Vagina (tissue), 2 donors: ENCODE measurements at places on chromosomes 7 and 10. TPM values are rescaled to one million over a fixed set of nuclear protein-coding genes. Genes with fewer than 3 reads are reported as not detected.

VPS37D gene
- total RNA-seq, result 5.4 TPM

DNA sequence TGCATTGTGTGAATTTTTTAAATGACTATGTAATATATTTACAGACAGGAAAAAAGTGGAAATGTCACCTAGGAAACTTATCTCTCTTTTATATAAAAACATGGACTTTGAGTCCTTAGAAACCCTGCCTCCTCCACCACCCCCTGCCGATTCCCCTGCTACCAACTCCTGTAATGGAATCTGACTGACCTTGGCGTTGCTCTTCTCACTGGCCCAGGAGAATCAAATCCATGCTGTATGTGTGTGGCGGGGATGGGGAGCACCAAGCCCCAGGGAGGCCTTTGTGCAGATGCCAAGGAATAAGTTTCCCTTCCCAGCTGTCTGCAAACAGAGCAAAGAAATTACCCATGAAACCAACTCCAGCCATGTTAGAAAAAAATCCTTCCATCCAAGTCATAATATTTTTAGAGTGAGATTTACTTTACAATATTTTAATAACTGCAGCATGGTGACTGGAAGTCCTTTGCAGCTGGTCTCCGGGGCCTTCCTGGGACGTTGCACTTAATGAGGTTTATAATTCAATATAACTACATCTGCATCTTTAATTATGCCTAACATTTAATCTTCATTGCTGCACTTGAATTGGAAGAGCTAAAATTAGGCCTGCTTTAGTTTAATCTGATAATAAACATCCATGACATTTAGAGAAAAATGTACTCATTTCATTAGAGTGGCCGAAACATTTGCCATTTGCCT lies 111.4 kb upstream of the CACUL1 start:
- H3K36me3 ChIP-seq, result no peaks in the 10 kb centered on the region
- no peaks in the 10 kb centered on the region for H3K27me3 ChIP-seq
- H3K27ac ChIP-seq, result no peak overlapping the region
- H3K4me3 ChIP-seq, result no peak overlapping the region

DNA sequence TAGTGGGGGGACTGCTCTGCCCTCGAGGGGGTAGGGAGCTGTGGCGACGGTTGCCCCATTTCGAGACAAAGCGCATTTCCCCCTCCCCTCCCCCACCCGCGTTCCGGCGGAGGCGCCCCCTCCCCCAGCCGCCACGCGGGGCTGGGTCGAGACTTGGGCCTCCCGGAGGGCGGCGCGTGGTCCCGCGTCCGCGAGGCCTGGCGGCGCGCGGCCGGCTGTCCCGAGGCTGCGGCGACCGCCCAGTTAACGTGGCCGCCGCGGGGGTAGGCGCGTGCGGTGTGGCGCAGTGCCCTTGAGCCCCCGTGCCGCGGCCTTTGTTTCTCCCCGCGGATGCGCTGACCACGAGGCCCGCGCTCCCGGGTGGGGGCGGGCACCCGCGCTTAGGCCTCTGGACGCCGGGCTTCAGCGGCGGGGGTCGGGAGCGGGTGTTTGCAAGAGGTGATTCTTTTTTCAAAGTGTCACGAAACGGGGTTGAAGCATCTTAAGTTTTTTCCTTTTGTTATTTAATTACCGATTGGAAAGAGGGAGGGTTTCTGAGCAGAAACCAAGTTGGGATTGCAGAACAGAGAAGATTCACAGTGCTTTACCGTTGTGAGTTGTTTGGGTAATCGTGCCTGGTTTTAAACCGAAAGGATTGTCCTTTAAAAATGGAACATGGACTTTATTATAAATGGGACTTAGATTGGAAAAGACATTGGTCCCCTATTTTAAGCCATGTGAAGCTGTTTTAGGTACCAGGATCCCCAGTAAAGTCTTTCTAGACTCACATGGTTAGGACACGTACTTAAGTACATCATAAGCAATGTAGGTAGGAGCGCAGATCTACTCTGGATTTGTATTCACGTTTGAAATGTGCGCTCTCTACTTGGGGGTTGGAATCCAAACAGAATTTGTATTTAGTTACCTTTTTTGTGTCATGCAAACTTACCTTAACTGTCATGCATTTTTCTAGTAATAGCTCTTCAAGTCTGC lies 760 bp downstream of the CBX3 start:
- H3K4me1 ChIP-seq, result peaks cover 43% of the 10 kb centered on the region
- H3K4me3 ChIP-seq, result peak overlapping the region; percentile 81
- H3K27ac ChIP-seq, result peak overlapping the region; percentile 100
- DNase-seq, result no peak

DNA sequence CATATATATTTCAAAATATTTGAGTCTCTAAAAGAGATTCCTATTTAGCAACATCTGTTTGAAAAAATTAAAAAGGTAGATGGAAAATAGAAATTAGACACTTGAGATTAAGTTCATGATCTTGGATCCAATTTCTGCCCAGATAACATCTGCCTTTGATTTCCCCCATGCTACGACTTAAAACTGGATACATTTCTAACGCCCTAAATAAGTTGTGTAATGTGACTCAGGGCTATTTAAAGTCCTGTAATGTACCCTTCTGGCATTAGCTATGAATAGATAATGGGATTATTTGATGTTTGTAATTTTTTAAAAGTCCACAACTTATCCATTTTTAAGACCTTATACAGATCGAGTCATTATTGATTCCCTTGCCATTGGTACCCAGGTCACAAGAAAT lies 23.4 kb downstream of the CFAP43 start:
- no peak for DNase-seq
- no peaks in the 10 kb centered on the region for H3K36me3 ChIP-seq
- no peak overlapping the region for H3K4me3 ChIP-seq

DNA sequence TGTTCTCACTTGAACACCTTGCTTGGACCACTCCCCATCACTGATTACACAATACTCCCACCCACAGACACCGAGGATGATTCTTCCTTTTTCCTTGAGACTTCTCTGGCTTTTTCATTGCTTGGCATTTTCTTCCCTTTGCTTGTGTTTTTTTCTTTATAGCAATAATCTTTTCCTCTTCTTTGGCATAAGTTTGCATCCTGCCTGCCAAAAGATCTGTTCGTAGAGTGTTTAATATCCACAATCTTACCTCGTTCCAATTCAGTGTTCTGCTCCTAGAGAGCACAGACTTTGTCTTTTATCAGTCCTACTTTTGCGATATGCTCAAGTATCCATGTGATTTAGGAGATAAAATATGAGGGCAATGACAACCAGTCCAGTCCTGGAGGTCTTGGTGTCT lies 303.3 kb upstream of the CDC14C start:
- H3K36me3 ChIP-seq, result no peaks in the 10 kb centered on the region
- H3K4me1 ChIP-seq, result no peaks in the 10 kb centered on the region
- no peaks in the 10 kb centered on the region for H3K27me3 ChIP-seq

DNA sequence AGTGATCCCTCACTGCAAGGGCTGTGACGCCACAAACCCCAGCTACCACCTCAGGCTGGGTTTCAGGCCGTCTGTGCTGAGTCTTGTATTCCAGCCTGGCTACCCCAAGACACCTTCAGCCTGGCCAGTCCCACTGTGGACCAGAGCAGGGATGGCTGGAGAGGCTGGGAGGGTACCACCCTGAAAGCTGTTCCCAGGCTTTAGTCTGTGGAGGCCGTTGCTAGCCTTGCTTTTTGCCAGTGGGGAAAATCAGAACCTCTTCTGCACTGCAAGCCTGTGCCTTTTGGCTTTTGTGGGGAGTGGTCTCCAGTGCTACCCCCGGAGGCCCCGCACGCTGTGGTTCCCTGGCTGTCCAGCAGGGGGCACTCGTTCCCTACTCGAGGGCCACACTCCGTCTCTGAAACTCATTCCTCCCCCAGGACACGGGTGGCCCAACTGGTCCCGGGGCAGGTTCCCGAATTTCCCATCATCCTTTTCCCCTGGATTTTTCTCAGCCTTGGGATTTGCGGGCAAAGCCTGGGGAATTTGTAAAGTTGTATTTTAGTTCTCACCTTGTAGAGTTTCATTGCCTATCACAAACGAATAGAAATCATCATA lies 128.4 kb upstream of the BTBD16 start:
- no peaks in the 10 kb centered on the region for H3K27me3 ChIP-seq
- H3K36me3 ChIP-seq, result no peaks in the 10 kb centered on the region
- peaks cover 63% of the 10 kb centered on the region for H3K4me1 ChIP-seq
- peak overlapping the region; percentile 84 for H3K27ac ChIP-seq

GRCh38 chr7:157652954-157653826 lies 316.4 kb downstream of the DNAJB6 start:
- no peaks in the 10 kb centered on the region for H3K4me1 ChIP-seq
- no peak for DNase-seq
- H3K4me3 ChIP-seq, result no peak overlapping the region
- H3K36me3 ChIP-seq, result no peaks in the 10 kb centered on the region

CRHR2 gene
- not detected for total RNA-seq

DNA sequence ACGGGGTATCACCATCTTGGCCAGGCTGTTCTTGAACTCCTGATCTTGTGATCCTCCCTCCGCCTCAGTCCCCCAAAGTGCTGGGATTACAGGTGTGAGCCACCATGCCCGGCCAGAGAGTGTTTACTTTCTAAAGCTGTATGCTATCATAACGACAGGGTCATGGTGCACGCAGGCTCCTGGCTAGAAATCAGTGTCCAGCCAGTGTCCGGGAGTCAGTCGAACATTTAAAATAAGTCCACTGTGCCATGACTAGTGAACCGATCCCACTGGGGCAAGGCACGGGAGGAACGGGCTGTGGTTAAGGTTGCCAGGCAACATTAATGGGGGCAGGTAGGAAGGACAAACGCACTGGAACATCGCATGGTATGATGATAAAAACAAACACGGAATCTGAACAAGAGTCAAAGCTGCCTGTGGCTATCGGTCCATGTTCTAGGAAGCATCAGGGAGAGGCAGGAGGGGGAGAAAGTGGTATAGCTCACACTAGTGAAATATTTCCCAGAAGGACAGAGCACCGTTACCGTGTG lies 89.0 kb upstream of the SEPHS1 start:
- no peak overlapping the region for H3K27ac ChIP-seq
- H3K27me3 ChIP-seq, result no peaks in the 10 kb centered on the region
- no peak overlapping the region for H3K4me3 ChIP-seq
- peaks cover 17% of the 10 kb centered on the region for H3K4me1 ChIP-seq
- no peak for DNase-seq

DNA sequence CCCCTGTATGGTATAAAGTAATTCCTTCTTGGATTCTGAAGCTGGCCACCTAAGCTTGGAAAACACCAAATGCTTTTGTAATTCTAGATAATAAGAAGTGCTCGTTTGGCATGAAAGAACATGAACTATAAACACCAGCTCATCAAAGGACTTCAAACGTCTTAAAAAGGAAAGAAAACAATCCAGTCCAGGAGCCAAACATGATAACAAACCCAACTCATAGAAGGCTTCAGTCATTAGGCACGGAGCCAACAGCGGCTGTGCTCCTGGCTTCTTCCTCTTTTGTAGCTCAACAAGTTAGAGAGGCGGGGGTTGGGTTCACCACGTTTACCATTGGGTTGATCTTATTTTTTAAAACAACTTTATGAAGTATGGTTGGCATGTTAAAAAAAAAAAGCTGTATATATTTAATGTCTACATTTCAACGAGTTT lies 56.4 kb upstream of the ECHDC3 start:
- peaks cover 23% of the 10 kb centered on the region for H3K4me1 ChIP-seq
- DNase-seq, result no peak
- peak overlapping the region; percentile 26 for H3K4me3 ChIP-seq
- H3K36me3 ChIP-seq, result no peaks in the 10 kb centered on the region

- H3K36me3 ChIP-seq, result no peaks in the 10 kb centered on the region
- no peak overlapping the region for H3K27ac ChIP-seq
- peaks cover 17% of the 10 kb centered on the region for H3K4me1 ChIP-seq
- no peak overlapping the region for H3K4me3 ChIP-seq
- DNase-seq, result no peak
Observed at GRCh38 chr10:75073442-75073841, 38.0 kb upstream of the SAMD8 start.

- H3K27me3 ChIP-seq, result no peaks in the 10 kb centered on the region
- no peak overlapping the region for H3K27ac ChIP-seq
- H3K4me1 ChIP-seq, result no peaks in the 10 kb centered on the region
- no peak for DNase-seq
- no peaks in the 10 kb centered on the region for H3K36me3 ChIP-seq
Observed at GRCh38 chr7:66609176-66609575, 19.5 kb upstream of the KCTD7 start.

- H3K27ac ChIP-seq, result no peak overlapping the region
- DNase-seq, result no peak
- peaks cover 18% of the 10 kb centered on the region for H3K4me1 ChIP-seq
- H3K27me3 ChIP-seq, result no peaks in the 10 kb centered on the region
- H3K4me3 ChIP-seq, result no peak overlapping the region
Observed at GRCh38 chr10:75009426-75009825, 102.0 kb upstream of the SAMD8 start.

DNA sequence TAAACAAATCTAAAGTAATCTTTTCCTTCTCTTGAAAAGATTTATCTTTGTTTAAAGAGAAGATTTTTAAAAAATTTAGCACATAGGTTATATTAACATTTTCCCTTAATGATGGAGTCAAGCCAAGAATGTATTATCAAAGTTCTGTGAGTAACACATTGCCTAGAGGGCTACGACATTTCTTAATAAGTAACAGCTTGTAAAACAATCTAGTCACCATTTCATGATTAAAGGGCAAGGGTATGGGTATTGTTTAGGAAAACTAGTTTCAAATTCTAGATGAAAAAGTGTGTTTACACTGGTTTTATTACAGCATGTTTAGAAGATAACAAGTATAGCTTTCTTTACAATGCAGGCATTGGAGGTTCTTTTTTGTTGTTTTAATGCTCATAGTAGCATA lies 28.6 kb upstream of the LAMB4 start:
- no peaks in the 10 kb centered on the region for H3K27me3 ChIP-seq
- no peak overlapping the region for H3K4me3 ChIP-seq
- no peak for DNase-seq
- H3K4me1 ChIP-seq, result no peaks in the 10 kb centered on the region
- no peaks in the 10 kb centered on the region for H3K36me3 ChIP-seq
- no peak overlapping the region for H3K27ac ChIP-seq
